Stimulated activated CD8-positive, alpha-beta memory T cell treated with anti-CD3 and anti-CD28 coated beads, Interleukin-7, amount 100 ng/mL, for 24 hours (primary cell): ENCODE measurements at places on chromosomes 7 and 10.

DNA sequence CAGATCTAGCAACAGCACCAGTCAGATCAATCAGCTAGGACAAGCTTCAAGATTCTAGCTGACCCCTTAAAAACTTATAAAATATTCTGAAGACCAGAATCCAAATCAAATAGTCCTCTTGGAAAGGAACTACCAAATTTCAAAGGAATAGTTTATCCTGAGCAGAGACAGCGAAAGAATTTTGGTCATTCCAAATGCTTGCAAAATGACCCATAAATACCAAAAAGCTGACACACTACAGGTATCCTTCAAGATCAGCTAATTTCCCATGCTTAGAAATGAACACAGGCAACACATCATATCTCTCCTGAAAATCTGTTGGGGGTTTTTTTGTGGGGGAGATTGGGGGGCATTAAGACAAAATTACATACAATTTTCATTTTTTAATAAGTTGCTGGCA, 78.8 kb downstream of the PDSS1 start:
- no peak for DNase-seq

- DNase-seq: no peak
Observed at GRCh38 chr10:62812672-62813439, 3.3 kb downstream of the EGR2 start.

GRCh38 chr10:81920213-81920829, 45.3 kb downstream of the NRG3 start:
- DNase-seq: no peak

GRCh38 chr10:98106531-98106930, 27.9 kb upstream of the R3HCC1L start:
- no peak for DNase-seq

- no peak for DNase-seq
Observed at GRCh38 chr7:67309764-67310549, 313.3 kb downstream of the TYW1 start.

DNA sequence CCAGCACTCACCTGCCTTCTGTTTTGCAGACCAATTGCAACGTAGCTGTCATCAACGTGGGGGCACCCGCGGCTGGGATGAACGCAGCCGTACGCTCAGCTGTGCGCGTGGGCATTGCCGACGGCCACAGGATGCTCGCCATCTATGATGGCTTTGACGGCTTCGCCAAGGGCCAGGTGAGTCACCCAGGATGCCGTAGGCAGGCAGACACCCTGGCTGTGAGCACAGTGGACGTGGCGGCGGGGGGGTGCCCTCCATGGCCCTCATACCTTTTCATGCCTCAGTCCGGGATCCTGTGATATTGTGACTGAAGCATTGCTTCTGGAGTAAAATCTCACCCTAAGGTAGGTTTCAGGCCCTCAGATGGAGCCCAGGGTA, 46.0 kb downstream of the PFKP start:
- DNase-seq: no peak

DNA sequence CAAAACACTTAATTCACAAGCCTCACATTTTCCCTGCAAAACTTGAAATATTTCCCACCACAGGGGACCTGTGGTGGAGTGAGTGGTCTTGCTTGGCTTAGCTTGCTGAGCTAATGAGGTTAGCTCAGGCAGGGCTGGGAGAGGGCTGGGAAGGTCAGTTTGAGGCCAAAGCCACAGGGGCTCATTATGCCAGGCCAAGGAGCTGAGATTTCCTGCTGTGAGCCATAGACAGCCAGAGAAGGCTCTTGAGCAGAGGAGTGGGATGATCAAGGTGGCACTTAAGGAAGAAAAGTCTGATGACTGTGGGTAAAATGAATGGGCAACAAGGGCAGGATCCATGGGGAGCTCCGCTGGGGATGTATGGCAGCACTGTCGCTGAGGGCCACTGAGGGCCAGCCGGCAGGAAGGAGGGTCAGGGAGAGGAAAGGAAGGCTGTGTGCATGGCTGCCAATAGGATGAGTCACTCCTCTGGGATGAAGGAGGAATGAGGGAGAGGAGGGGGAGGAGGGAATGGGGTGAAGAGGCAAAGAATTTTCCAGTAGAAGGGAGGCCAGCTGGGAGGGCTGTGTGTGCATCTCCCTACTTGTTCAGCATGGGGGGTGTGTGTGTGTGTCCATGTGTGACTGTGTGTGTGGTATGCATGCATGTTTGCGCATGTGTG, 18.7 kb upstream of the ZNF488 start:
- DNase-seq: no peak

DNA sequence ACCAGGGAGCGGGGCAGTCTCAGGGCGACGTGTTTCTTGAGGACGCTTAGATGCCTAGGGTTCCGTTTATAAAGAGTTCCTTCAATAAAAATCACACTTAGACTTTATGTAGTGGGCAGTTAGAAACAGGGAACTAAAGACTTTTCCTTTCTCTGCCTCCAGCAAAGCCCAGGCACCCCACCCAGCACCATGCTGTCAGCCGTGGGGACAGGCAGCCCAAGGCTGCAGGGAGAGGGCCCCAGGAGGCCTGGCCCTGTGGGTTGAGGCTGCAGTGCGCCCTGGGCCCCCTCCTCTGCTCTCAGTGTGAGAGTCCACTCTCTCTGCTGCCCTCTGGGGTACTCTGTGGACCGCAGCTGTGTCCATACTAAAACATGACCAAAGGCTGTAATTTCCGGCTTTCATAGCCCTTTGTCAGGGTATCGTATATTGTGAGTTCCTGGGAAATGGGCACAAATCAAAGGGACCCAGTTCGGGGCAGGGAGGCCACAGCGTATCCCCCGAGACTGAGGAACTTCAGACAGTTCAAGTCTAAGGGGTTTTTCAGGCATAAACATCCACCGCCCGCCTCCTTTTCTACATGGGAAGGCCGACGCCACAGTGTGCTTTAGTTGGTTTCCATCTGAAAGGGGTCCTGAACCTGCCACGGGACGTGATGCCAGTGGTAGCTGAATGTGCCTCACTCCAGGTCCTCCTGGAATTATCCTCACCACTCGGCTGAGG, 59.7 kb downstream of the DNAJB6 start:
- DNase-seq: no peak

DNA sequence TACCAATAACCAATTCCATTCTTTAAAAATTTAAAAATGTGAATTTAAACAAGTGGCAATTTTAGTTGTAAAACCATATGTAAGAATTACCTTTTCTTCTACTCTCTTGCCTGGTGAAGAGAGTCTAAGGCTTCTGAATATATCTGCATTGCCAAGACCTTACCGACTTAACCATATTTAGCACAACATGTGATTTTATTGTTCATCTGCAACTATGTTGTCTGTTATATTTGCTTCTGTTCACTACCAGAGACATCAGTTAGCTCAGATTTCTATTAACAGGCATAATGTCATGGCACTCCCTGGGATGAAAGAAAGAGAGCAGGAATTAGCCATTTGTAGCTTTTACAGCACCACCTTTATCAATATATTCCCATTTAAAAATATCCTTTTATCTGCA, 55.3 kb downstream of the CHN2 start:
- no peak for DNase-seq

DNA sequence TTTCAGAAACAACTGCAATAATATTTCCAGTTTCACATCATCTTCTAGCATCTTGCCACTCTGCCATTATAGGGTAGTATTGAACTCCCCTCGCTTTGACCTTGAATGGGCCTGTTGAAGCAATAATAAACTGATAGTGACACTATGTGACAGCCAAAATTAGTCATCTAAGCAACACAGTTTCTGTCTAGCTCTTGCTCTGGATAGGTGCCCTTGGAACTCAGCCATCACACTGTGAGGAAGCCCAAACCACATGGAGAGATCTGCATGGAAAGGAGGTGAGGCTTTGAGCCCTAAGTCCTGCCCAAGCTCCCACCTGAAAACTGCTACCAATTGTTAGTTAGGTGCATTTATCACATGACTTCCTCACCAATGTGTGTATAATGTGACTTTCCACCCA, 18.1 kb upstream of the KCND2 start:
- DNase-seq: no peak

- no peak for DNase-seq
Observed at GRCh38 chr10:35822316-35822715, 180.2 kb upstream of the FZD8 start.

DNA sequence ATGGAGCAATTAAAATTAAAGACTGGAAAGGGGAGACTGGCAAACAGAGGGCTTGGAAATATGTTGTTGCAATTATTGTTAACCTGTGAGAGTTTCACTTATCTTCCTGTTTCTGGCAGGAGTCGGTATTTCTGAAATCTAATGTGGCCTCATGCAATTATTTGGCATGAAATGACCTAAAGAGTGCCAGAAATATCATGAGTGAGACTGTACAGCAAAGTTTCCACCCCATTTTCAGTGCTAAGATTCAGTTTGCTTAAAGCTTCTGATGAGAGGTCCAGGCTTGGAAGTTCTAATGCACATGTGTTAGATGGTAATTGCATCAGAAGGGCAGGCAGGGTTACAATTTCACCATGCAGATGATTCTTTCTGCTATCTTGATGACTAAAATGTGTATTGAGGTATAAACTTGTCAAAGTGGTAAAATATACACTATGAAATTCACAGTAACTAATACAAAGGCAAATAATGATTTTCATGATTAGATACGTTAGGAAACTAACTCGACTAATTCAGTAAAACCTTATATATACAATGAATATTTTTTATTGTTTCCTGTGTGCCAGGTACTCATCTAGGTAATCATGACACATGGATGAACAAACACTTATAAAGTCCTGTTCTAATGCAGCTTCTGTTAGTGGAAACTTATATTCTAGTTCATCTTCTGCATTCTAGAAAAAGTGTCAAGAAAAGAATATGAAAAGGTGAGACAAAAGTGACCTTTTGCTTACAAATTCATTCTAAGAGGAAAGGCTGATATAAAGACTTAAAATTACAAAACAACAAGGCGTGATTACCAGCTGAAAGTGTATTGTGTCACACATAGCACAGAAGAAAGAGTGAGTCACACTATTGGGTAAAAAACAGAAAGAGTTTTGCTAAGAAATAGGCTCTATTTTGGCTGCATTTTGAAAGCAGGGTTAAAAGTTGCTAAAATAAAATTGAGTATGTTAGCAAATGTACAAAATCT, 533.4 kb upstream of the SEMA3D start:
- no peak for DNase-seq

DNA sequence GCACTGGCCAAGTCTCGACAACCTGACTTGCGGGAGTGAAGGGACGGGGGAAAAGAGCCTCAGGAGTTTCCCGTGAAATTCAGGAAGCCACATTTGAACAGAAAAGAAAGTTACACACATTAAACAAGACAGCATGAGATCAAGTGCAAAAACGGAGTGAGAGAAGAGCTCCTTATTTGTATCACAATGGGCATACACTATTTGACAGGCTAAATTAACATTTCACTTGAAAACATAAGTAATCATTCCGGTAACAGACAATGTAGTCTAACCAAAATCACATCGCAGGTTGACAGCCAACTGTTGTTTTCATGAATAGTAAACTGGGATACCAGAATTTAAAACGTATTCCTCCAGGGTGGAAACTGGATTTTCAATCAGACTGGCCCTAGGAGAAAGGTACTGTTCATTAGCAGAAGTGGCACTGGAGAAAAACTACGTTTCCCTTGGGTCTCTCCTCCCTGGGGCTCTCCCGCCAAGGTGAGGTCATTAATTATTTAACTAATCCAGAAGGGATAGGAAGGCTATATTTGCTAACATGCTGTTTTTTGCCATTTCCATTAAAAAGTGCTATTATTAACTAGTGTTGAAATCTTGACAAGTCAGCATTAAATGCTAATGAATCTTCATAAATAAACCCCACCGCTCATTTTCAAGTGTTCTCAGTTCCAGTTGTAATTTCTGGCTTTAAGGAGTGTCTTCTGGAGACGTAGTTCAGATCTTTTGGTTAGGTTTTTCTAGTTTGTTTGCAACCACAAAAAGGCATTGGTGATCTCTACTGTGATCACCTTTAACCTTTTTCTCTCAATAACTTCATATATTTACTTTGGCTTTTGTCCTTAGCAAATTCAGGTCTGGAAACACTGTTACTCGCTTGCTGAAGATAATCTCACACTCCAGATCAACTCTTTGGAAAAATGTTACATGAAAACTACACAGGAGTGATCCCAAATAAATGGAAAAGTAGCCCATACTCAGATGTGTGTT, 25.1 kb downstream of the RHEB start:
- DNase-seq: no peak

DNA sequence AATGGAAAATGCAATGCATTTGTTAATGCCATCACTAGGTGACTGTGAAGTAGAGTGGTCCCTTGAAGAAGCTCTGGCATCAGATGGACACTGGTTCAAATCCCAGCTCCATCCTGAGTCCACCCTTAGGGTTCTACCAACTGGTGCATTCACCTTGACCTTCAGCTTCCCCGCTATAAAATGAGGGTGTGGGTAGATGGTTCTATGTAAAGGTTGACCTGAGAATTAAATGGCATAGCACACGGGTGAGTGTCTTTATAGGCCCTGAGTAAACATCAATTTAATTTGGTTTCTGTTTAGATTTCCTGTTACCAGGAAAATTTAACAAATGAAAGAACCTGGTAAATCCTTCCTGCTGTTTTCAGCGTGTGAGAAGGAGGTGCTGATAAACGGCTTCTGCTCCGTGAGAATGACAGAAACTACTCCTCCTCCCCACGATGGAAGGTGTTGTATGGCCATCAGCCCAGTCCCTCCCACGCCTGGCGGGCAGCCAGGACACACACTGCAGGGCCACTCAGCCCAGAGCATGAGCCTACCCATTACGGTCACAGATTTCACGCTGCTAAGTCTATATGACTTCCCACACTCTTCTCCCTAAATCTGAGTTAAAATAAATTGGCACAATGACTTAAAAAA, 210.1 kb downstream of the TNS3 start:
- no peak for DNase-seq

- no peak for DNase-seq
Observed at GRCh38 chr10:1968257-1969033, 231.1 kb upstream of the ADARB2 start.

DNA sequence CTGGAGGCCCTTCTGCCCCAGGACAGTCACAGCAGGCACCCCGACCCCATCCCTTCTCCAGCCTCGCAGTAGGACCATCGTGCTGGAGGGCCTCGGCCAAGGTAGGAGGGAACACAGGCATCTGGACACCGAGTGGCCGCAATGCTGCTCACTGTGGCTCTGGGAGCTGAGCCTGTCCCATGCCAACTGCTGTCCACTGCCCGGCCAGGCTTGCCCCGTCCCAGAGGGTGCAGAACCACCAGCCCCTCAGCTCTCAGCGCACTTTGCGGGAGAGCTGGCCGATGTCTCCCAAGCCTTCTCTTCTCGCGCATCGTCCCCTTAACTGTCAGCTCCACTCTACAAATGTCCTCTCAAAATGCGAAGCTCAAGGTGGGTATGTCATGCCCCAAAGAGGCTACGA, 197.2 kb downstream of the PTPRN2 start:
- DNase-seq: no peak

- DNase-seq: no peak
Observed at GRCh38 chr7:28871631-28872030, 86.5 kb downstream of the TRIL start.

DNA sequence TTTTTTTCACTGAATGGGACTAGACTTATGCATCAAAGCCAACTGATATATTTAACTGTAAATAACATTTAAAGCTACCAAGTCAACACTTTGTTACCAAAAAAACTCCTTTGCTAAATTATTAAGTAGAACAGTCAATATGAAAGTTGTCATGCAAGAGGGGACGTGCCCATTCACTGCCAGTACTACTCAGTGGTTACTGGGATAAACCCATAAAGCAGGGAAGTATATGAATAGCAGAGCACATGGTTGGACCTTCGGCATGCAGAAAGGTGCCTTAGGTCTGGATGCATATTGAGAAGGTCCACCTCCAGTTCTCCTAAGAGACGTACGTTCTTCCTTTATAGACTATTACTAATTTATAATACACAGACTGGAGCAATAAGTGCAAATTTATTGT, 120.1 kb downstream of the SVOPL start:
- no peak for DNase-seq

- no peak for DNase-seq
Observed at GRCh38 chr7:30353932-30354607, 69.7 kb downstream of the ZNRF2 start.
